ENCODE measurements at places on chromosomes 2 and 18. TPM values are rescaled to one million over a fixed set of nuclear protein-coding genes. Genes with fewer than 3 reads are reported as not detected.

IGFBP5 gene
- 26.7 TPM for total RNA-seq

SLC4A5 gene
- total RNA-seq: 9.7 TPM

PDE11A gene
- total RNA-seq: 0.22 TPM

MARCHF4 gene
- not detected for total RNA-seq

ABCB11 gene
- 0.17 TPM for total RNA-seq

CTAGE1 gene
- total RNA-seq: not detected

GALNT13 gene
- not detected for total RNA-seq

NTSR2 gene
- total RNA-seq: not detected

TMEM198 gene
- total RNA-seq: 1.9 TPM

ZNF519 gene
- 13.0 TPM for total RNA-seq

SGPP2 gene
- total RNA-seq: 2.2 TPM

HAUS1 gene
- total RNA-seq: 19.3 TPM

CRYGC gene
- not detected for total RNA-seq

CDK5R2 gene
- not detected for total RNA-seq

NT5C1B gene
- total RNA-seq: not detected

MLPH gene
- total RNA-seq: not detected

SPOPL gene
- 31.4 TPM for total RNA-seq

FABP1 gene
- not detected for total RNA-seq

CNDP2 gene
- total RNA-seq: 262 TPM

NAT8 gene
- total RNA-seq: not detected

CCDC68 gene
- total RNA-seq: 16.6 TPM

CCDC141 gene
- total RNA-seq: 12.0 TPM

TLX2 gene
- not detected for total RNA-seq

DSEL gene
- 6.4 TPM for total RNA-seq

LCLAT1 gene
- 12.3 TPM for total RNA-seq

IL36RN gene
- not detected for total RNA-seq

STAM2 gene
- 33.2 TPM for total RNA-seq

SCN7A gene
- total RNA-seq: 1.4 TPM

PLGLB1 gene
- 7.3 TPM for total RNA-seq

ASPRV1 gene
- total RNA-seq: 4.4 TPM

TMEM127 gene
- 65.7 TPM for total RNA-seq

GCG gene
- total RNA-seq: not detected

CD302 gene
- total RNA-seq: 76.6 TPM

VSNL1 gene
- not detected for total RNA-seq

SEMA4F gene
- total RNA-seq: 6.3 TPM

IMPA2 gene
- total RNA-seq: 31.6 TPM

E2F6 gene
- total RNA-seq: 8.7 TPM

KCNJ3 gene
- total RNA-seq: 0.85 TPM

SALL3 gene
- total RNA-seq: not detected

ALPP gene
- not detected for total RNA-seq

CDK15 gene
- not detected for total RNA-seq

DSG4 gene
- not detected for total RNA-seq

ZNF532 gene
- 42.5 TPM for total RNA-seq

NEU4 gene
- 0.60 TPM for total RNA-seq

CWC22 gene
- 23.6 TPM for total RNA-seq

LYPD6 gene
- total RNA-seq: 2.3 TPM

SPIRE1 gene
- 14.1 TPM for total RNA-seq

ITPRIPL1 gene
- 2.9 TPM for total RNA-seq

TANC1 gene
- 27.6 TPM for total RNA-seq

C18orf54 gene
- 2.9 TPM for total RNA-seq

REG3A gene
- total RNA-seq: not detected

All from spleen (tissue), 13 donors.